ENCODE measurements at places on chromosomes 3 and 15.

GRCh38 chr3:197317250-197317963 lies 19.0 kb upstream of the DLG1 start:
- peak; percentile 64 for DNase-seq
- no peaks in the 10 kb centered on the region for H3K36me3 ChIP-seq
- H3K27me3 ChIP-seq = no peaks in the 10 kb centered on the region
- H3K4me1 ChIP-seq = no peaks in the 10 kb centered on the region
- H3K27ac ChIP-seq = peak overlapping the region; percentile 63

GRCh38 chr3:86954747-86955146 lies 36.2 kb downstream of the VGLL3 start:
- no peak for DNase-seq
- H3K4me3 ChIP-seq = no peak overlapping the region
- H3K36me3 ChIP-seq = no peaks in the 10 kb centered on the region
- no peak overlapping the region for H3K27ac ChIP-seq
- H3K4me1 ChIP-seq = no peaks in the 10 kb centered on the region

GRCh38 chr15:68295014-68295805 lies 17.7 kb downstream of the FEM1B start:
- peaks cover 6% of the 10 kb centered on the region for H3K4me1 ChIP-seq
- DNase-seq = no peak
- no peaks in the 10 kb centered on the region for H3K27me3 ChIP-seq
- no peaks in the 10 kb centered on the region for H3K36me3 ChIP-seq
- no peak overlapping the region for H3K27ac ChIP-seq

DNA sequence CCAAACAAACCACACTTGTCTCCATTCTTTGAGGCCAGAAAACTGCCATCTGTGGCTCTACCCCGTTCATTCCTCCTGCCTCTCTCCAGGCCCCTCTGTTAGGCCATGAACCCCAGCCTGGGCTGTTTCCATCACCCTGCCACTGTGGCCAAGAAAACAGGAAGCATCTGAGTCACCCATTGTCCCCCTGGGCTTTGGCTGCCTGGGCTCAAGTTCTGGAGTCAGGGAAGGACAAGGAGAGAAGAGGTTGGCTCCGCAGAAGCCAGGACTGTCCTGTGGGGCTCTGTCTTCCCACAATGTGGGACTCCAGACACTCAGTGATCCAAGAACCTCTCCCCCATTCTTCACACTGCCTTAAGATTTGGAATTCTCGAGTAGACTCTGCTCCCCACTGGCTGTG lies 14.8 kb upstream of the LCTL start:
- no peaks in the 10 kb centered on the region for H3K27me3 ChIP-seq
- no peak overlapping the region for H3K27ac ChIP-seq
- no peak overlapping the region for H3K4me3 ChIP-seq
- no peaks in the 10 kb centered on the region for H3K36me3 ChIP-seq
- no peaks in the 10 kb centered on the region for H3K4me1 ChIP-seq

DNA sequence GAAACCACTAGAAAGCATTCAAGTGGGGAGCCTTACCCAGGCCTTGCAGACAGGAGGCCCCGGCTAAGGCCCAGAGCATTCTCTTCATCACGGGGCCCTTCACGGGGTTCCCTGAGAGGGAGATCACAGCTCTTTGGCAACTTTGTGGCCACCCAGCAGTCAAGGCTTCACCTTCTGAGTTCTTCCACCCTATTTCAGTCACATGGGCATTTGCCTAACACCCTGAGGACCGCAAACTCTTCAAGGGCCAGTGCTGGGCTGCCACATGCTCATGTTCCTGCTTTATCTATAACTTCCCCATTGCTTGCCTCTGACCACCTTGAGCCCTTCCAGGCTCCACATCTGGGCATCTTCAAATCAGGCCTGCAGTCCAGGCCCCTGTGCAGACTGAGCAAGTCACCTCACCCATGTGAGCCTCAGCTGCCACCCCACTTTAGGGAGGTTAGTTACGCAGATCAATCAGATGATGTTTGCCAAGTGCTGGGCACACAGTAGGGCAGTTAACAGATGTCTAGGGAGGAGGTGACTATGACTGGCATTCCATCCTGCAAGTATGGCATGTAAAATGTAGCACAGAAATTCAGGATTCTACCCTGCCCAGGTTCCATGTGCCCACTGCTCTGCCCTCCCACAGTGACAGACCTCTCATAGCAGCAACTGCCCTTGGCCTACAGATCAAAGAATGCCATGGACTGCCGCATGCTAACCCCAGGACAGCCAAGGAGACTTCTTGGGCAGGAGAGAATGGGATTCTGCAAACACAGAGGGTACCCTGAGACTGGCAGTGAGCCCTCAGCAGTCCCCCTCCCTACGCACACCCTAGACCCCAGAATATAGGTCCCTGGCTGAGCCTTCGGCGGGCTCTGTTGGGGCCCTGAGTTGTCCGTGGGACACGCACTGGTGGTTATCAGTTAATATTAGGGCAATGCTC lies 37.6 kb upstream of the ZNF710 start:
- H3K27ac ChIP-seq = no peak overlapping the region
- H3K27me3 ChIP-seq = no peaks in the 10 kb centered on the region
- H3K4me1 ChIP-seq = no peaks in the 10 kb centered on the region
- H3K36me3 ChIP-seq = no peaks in the 10 kb centered on the region
- no peak overlapping the region for H3K4me3 ChIP-seq

- no peaks in the 10 kb centered on the region for H3K4me1 ChIP-seq
- peak within 1 kb of the TSS; percentile 89 for H3K27ac ChIP-seq
- no peaks in the 10 kb centered on the region for H3K36me3 ChIP-seq
- H3K27me3 ChIP-seq = no peaks in the 10 kb centered on the region
- H3K4me3 ChIP-seq = peak within 1 kb of the TSS; percentile 61
- peak; percentile 84 for DNase-seq
Measured at GRCh38 chr3:25427942-25428788, at the start of gene RARB. RARB (plus strand) TSS chr3:25428263; CDS start chr3:25428732, 469 bp downstream.

- DNase-seq = no peak
- no peak overlapping the region for H3K4me3 ChIP-seq
- no peaks in the 10 kb centered on the region for H3K27me3 ChIP-seq
- no peaks in the 10 kb centered on the region for H3K4me1 ChIP-seq
Measured at GRCh38 chr15:88242586-88243555, 13.7 kb downstream of the NTRK3 start.

DNA sequence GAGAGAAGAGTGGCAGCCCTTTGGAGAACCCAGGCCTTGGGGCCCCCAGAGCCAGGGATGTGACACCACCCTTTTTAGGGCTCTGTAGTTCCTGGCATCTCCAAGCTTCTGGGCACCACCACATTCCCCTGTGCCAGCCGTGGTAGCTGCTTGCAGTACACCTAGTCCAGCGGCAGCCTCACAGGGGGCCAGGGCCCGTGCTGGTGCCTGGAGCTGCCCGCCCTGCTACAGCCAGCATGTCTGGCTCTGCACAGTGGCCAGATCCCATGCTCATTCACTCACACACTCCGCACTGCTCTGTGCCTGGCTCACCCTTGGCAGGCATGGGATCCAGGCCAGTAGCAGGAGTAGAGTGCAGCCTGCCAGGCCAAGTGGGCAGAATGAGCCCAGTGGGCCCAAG lies 351.6 kb upstream of the TMCO5A start:
- H3K27me3 ChIP-seq = no peaks in the 10 kb centered on the region
- H3K27ac ChIP-seq = no peak overlapping the region
- no peak overlapping the region for H3K4me3 ChIP-seq
- no peak for DNase-seq
- H3K36me3 ChIP-seq = no peaks in the 10 kb centered on the region
- no peaks in the 10 kb centered on the region for H3K4me1 ChIP-seq

DNA sequence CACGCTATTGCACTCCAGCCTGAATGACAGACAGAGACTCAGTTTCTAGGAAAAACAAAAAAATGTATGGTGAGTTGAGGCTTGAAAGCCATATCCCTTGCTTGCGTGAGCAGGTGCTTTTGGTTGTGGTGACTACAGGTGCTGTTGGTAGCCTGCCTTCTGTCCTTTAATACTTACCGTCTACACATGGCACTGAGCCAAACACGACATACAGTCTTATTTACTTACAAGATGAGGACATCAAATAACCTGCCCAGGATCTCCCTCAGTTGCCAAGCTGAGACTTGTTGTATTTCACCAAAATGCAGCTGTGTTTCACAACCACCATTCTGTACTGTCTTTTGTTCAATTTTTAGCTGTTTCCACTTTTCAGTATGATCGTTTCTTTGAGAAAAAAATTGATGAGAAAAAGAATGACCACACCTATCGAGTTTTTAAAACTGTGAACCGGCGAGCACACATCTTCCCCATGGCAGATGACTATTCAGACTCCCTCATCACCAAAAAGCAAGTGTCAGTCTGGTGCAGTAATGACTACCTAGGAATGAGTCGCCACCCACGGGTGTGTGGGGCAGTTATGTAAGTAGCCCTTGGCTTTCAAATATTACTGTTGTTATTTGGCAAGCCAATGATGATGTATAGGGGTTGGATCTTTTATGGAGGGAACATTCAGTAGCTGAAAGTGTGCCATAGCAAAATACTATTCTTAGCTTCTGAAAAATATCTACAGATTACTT lies 6.5 kb downstream of the ALAS1 start:
- H3K4me1 ChIP-seq = no peaks in the 10 kb centered on the region
- no peak for DNase-seq
- peaks cover 7% of the 10 kb centered on the region for H3K36me3 ChIP-seq
- no peak overlapping the region for H3K4me3 ChIP-seq
- H3K27ac ChIP-seq = no peak overlapping the region
- H3K27me3 ChIP-seq = no peaks in the 10 kb centered on the region

- H3K4me1 ChIP-seq = peaks cover 20% of the 10 kb centered on the region
- DNase-seq = no peak
- peak overlapping the region; percentile 19 for H3K27ac ChIP-seq
- no peaks in the 10 kb centered on the region for H3K27me3 ChIP-seq
- no peak overlapping the region for H3K4me3 ChIP-seq
- no peaks in the 10 kb centered on the region for H3K36me3 ChIP-seq
Measured at GRCh38 chr3:72174040-72174439, 389.1 kb upstream of the PROK2 start.

- H3K4me1 ChIP-seq = no peaks in the 10 kb centered on the region
- no peak overlapping the region for H3K4me3 ChIP-seq
- H3K36me3 ChIP-seq = no peaks in the 10 kb centered on the region
- no peak overlapping the region for H3K27ac ChIP-seq
Measured at GRCh38 chr15:82122746-82123400, 77.1 kb upstream of the MEX3B start.

DNA sequence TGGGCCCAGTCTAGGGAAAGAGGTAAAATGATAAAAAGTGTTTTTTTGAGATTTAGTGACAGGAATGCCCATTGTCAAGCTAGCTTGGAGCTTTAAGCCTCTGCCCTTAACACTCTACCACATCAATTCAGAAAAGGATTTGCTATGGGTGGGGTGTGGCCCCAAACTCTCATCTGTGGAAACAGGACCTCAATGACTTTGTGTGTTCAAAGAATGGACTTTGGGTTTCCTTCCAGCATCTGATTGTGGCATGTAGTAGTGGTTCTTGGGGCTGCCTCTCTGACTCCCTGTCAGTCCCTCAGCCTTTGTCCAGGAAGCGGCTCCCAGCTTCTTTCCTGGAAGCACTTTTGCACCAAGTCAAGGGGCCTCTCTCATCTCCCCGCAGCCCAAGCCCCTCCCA lies 56.1 kb downstream of the CCNL1 start:
- no peaks in the 10 kb centered on the region for H3K4me1 ChIP-seq
- no peaks in the 10 kb centered on the region for H3K27me3 ChIP-seq

- no peaks in the 10 kb centered on the region for H3K36me3 ChIP-seq
- no peaks in the 10 kb centered on the region for H3K4me1 ChIP-seq
- H3K27me3 ChIP-seq = no peaks in the 10 kb centered on the region
- DNase-seq = no peak
Measured at GRCh38 chr3:41881233-41881821, 80.6 kb downstream of the ULK4 start.

DNA sequence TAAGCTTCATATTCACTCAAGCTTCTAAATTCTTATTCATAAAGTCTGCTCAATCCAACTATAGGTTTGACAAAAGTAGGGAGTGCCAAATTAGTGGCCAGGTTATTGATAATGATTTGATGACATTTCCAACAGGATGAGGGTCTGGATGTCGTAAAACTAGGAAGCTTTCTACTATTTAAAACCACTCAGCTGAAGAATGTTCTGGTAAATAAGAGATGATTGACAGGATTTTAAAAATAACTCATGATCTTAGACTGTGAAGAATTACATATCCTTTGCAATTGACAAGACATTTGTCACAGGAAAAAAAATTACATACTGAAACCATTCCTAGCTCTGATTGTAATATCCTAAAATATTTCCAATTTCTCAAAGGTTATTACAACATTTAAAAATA lies 15.4 kb upstream of the TRIM59 start:
- H3K36me3 ChIP-seq = no peaks in the 10 kb centered on the region
- no peaks in the 10 kb centered on the region for H3K4me1 ChIP-seq
- H3K27ac ChIP-seq = no peak overlapping the region
- no peak for DNase-seq
- no peaks in the 10 kb centered on the region for H3K27me3 ChIP-seq

DNA sequence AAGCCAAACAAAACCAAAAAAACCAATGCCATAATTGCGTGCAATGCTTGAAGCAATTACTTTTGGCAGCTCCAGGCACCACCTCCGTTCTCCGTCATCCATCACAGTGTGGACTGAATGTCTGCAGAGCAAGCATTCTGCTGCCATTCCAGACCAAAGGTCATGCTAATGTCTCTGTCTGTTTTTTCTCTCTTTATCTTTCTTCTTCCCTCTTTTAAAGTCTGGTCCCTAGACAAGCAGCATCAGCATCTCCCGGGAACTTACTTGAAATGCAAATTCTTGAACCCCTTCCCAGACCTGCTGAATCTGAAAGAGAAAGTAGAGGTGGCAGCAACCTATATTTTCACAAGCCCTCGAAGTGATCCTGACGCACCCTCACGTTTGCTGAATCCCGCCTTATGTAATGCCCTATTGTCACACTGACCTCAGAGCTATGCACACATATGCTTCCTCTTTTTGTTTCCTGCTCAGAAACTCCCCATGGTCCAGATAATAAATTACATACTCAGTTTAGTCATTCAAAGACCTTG lies 297.3 kb upstream of the PROK2 start:
- H3K27me3 ChIP-seq = no peaks in the 10 kb centered on the region
- no peak for DNase-seq
- no peak overlapping the region for H3K4me3 ChIP-seq
- H3K27ac ChIP-seq = no peak overlapping the region

- peak overlapping the region; percentile 99 for H3K4me3 ChIP-seq
- H3K4me1 ChIP-seq = no peaks in the 10 kb centered on the region
- DNase-seq = no peak
Measured at GRCh38 chr3:14125193-14126016, 553 bp downstream of the TMEM43 start.

- H3K27me3 ChIP-seq = no peaks in the 10 kb centered on the region
- H3K36me3 ChIP-seq = no peaks in the 10 kb centered on the region
- H3K4me3 ChIP-seq = no peak overlapping the region
- no peaks in the 10 kb centered on the region for H3K4me1 ChIP-seq
- no peak overlapping the region for H3K27ac ChIP-seq
- no peak for DNase-seq
Measured at GRCh38 chr3:4972652-4973643, 6.3 kb upstream of the BHLHE40 start.

DNA sequence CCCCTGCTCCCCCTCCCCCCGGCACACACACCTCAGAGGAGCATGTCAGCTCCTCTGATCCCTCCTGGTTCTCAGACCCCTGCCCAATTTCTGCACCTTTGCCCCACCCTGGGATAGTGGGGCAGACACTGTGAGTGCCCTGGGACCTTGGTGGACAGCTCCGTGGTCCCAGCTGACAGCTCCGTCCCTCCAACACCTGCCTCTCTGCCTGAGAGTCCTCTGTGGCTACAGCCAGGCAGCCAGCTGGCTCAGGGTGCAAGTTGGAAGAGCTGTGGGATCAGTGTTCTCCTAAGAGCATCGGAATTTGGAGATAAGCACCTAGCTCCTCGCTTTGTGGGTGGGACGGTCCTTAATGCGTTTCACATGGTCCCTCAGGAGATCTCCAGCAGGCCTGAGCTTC lies 43.7 kb upstream of the PGPEP1L start:
- no peak overlapping the region for H3K4me3 ChIP-seq
- no peaks in the 10 kb centered on the region for H3K36me3 ChIP-seq
- no peak for DNase-seq
- H3K27me3 ChIP-seq = no peaks in the 10 kb centered on the region
- H3K27ac ChIP-seq = no peak overlapping the region

All from breast epithelium (tissue), 4 donors.